ENCODE measurements at places on chromosomes 11 and 22.
A peak's percentile ranks its signal among the peaks of the same experiment; 100 is the strongest.

- no peak for DNase-seq
These were observed 35.7 kb downstream of the TBCEL start for GRCh38 chr11:121059605-121060004.

DNA sequence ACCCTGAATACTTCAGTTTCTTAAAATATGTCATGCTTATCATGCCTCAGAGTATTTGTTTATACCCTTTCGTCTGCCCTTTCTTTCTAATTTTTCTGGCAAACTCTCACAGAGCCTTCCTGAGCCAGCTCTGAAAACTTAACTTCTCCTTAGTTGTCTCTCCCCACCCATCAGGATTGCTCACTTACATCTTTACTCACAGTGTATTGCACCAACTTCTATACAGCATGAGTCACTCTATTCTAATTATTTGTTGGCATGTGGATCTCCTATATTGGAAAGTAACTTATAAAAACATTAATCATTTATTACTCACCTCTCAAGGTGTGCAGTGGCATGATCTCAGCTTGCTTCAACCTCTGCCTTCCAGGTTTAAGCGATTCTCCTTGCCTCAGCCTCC lies 114.9 kb downstream of the FANCF start:
- peak; percentile 37 for DNase-seq

DNA sequence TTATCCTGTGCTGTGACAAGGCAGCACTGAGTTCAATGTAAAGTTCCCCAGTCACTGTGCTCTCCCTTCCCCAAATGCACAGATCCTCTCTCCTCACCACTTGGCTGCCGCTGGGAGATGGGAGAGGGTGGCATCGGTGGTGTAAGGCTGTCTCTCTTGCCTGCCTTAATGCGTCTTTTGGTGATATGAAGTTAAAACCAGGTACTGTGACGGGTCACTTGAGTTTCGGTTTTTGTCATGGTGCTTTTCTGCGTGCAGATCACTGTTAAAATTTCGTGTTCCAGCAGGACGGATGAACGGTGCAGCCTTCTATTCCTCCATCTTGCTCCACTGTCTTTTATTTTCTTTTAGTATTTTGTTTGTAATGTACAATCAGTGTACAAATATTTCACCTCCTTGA lies 18.6 kb downstream of the GLB1L2 start:
- DNase-seq = no peak

DNA sequence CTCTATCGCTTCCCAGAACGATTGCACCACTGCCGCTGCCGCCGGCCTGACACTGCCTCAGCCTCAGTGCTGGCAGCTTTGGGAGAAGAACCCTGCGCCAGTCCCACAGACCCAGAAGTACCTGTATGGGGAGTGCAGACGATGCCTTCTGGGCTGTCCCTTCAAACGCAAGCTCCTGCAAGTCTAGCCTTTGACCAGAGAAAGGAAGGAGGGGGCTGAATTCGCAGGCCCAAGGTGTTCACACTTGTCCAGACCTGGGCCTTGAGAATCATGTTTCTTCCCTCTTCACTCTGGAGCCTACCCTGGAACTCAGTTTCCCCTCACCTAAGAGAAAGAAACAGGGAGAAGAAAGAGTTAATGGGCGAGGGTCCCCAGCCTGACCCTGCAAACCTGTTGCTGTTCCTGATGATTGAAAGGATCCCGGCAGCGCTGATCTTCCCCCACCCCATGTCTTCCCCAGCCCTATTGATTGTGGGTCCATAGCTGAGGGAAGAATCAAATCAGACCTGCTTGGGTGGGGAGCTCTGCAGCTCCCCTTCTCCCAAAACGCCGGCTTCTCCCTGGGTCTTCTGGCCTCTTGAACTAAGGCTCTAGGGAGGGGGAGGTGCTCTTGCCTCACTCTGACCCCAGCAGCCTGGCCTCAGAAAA lies 786 bp upstream of the MCAM start:
- DNase-seq = no peak

DNA sequence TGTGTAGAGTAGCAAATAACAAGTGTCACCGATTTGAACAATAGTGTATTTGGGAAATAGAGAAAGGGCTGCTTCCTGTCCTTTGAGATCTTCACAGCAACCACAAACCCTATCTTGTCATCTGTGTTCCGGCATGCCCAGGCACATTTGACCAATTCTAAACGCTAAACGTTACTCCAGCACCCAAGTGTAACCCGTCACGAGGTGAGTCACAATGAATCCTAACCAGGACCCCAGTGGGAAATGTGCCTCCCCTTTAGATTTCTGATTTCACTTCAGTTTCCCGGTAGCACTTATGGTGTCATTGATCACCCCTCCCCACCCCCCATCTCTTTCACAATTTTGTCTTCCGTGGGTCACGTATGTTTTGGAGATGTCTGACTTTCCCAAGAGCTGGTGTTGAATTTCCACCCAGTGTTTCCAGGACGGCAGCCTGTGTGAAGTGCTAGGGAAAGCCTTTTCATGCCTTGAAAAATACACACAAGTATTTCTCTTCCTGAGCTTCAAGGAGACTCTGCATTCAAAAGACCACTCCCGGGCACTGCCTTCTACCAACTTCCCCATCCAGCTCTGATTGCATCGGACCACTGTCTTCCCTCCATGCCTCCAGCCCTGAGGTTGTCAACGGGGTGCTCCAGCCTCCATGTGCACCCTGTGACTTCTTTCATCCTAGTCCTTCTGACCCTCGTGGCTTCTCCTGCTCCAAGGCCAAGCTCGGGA lies 10.5 kb upstream of the C11orf24 start:
- no peak for DNase-seq
